Body of pancreas (tissue), 4 donors: ENCODE measurements at places on chromosomes 2 and 18. TPM values are rescaled to one million over a fixed set of nuclear protein-coding genes. Genes with fewer than 3 reads are reported as not detected.
A peak's percentile ranks its signal among the peaks of the same experiment; 100 is the strongest.

The CDH7 gene
- total RNA-seq: not detected

GRCh38 chr2:96931966-96932365, 54.4 kb downstream of the FAM178B start:
- H3K36me3 ChIP-seq: no peaks in the 10 kb centered on the region
- no peak for DNase-seq
- peaks cover 3% of the 10 kb centered on the region for H3K4me1 ChIP-seq
- H3K27ac ChIP-seq: no peak overlapping the region

The INPP5D gene
- 0.99 TPM for total RNA-seq

DNA sequence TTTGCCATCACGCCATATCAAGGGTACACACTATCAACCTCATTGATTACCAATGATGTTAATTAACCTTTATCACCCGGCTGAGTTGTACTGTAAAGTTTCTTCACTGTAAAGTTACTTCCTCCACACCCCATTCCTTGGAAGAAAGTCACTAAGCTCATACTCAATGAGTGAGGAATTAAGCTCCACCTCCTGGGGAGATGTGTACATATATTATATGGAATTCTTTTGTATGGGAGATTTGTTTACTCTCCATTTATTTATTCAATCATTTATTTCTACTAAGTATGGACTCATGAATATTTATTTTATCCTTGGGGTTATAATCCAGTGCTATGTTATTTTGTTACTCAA, 56.8 kb downstream of the C2orf74 start:
- H3K36me3 ChIP-seq: peaks cover 6% of the 10 kb centered on the region
- no peak for DNase-seq
- H3K27me3 ChIP-seq: no peaks in the 10 kb centered on the region
- H3K27ac ChIP-seq: no peak overlapping the region
- no peaks in the 10 kb centered on the region for H3K4me1 ChIP-seq

DNA sequence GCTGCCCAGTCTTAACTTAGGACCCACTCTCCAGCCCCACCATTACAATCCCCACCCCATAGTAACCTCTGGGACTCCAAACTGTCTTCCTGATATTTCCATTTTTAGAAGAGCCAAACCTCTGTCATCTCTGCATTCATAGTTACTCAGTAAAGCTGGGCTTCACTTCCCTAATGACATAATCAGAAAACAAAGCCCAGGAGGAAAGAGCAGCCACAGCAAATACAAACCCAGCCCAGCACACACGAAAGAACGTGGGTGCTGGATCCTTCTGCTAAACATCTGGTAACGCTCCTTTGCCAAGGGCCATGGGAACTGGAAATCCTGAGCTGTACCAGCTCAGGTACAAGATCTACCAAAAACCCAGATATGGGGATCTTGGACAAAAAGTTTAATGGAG, 36.8 kb upstream of the RIOK3 start:
- no peaks in the 10 kb centered on the region for H3K36me3 ChIP-seq
- no peak overlapping the region for H3K4me3 ChIP-seq
- H3K27ac ChIP-seq: no peak overlapping the region
- no peaks in the 10 kb centered on the region for H3K27me3 ChIP-seq
- no peaks in the 10 kb centered on the region for H3K4me1 ChIP-seq
- no peak for DNase-seq

The TTC21B gene
- 27.4 TPM for total RNA-seq

The SKA1 gene
- 0.52 TPM for total RNA-seq

DNA sequence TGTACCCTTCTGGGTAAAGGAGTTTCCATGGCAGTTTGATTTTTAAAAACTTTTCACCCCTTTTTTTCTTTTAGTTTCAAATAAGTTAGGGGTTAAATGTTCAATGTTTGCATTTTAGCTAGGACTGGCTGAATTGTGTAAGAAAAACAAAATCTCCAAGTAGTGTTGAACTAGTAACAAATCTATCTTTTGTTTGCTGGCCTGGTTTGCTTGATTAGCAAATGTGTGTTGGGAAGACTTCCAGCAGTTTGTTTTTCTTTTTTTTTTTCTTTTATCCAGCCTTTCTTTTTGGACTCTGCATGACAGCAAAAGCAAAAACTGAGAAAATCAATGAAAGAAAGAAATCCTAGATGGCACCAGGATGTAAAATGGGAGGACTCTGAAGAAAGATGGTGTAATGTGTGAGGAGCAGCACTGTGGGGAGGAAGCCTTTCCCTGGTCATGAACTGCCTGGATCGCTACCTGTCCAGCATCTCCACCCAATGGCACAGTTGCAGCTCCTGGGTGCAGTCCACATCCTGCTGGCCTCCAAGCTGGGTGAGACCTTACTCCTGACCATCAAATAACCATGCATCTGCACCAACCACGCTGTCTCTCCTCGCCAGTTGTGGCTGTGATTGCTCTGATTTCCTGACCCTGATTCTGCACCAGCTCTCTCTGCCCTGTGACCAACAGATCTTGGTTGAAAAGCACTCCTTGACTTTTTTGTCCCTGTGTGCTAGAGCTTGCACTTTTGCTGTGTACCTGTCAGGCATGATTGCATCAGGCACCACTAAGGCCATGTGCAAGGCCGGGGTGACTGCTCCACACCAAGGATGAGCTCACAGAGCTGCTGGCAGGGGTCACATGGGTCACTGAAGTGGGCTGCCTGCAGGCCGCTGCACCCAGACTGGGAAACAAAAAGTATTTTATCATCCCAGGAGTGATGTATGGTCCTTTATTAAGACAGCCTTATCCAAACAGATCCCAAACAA, 71.2 kb upstream of the ZNF236 start:
- H3K36me3 ChIP-seq: no peaks in the 10 kb centered on the region
- H3K27ac ChIP-seq: no peak overlapping the region
- DNase-seq: no peak
- no peak overlapping the region for H3K4me3 ChIP-seq
- no peaks in the 10 kb centered on the region for H3K27me3 ChIP-seq

The ANKRD62 gene
- total RNA-seq: 13.0 TPM

DNA sequence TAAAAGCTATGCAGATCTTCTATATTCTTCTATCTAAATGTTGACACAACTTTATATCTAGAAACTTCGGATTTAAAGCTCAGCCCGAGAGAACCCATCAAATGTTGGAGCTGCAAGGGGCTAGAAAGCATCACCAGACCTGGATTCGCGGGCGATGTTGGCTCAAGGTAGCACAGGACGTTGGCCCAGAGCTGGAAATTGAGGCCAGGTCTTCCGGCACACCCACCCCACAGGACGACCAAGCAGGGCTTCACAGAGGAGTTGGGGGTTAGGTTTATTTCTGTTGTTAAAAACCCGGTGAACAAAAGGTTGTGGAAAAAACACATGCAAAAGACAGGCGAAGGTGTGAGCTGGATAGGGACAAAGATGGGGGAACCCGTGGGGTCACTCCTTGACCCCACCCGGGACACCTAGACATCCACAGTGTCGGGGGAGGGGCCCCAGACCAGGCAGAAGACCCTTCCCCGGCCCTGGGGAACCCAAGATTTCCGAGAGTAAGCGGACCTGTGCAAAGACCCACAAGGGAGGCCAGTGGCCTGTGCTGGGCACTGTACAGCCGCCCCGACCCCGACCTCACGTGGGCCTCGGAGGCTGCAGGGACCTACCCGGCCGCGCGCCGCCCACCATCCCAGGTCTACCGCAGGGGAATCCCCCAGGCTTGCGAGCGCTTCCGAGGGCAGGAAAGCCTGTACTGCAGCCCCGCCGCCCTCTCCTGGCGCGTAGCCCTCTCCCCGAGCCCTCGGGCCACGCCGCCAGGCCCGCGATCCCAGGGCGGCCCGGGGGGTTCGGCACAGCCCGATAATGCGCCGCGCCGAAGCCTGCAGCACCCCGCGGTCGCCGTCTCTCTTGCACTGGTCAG, 1.8 kb upstream of the AGBL5 start:
- peak overlapping the region; percentile 86 for H3K27ac ChIP-seq
- no peaks in the 10 kb centered on the region for H3K27me3 ChIP-seq
- peak overlapping the region; percentile 68 for H3K4me3 ChIP-seq
- H3K36me3 ChIP-seq: no peaks in the 10 kb centered on the region

DNA sequence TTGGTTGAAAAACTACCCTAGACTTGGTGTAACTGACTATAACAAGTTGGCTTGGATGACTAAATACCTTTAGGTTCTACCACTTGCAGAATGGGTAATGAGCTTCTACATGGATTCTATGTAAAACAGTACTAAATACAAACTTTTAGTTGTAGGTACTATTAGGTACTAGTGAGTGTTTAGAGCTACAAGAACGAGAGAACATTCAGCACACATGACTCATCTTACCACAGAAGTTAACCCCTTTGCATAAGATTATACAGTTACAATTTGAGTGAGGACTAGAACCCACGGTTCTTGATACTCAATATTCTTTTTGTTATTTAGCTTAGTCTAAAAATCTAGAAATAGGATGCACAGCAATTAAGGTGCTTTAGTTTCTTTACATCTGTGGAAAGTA, 101.7 kb upstream of the TFCP2L1 start:
- no peak for DNase-seq
- no peak overlapping the region for H3K4me3 ChIP-seq
- peaks cover 14% of the 10 kb centered on the region for H3K36me3 ChIP-seq
- H3K27me3 ChIP-seq: no peaks in the 10 kb centered on the region
- H3K4me1 ChIP-seq: no peaks in the 10 kb centered on the region
